ENCODE measurements at places on chromosomes 4 and X.

- DNase-seq = no peak
Observed at GRCh38 chrX:106203315-106203714, 35.2 kb downstream of the PWWP3B start.

- no peak for DNase-seq
Observed at GRCh38 chr4:189510601-189511000, 430.1 kb upstream of the FRG1 start.

GRCh38 chr4:7138223-7139166, 53.8 kb upstream of the SORCS2 start:
- no peak for DNase-seq

- DNase-seq = no peak
Observed at GRCh38 chr4:92455951-92456350, 152.2 kb downstream of the GRID2 start.

DNA sequence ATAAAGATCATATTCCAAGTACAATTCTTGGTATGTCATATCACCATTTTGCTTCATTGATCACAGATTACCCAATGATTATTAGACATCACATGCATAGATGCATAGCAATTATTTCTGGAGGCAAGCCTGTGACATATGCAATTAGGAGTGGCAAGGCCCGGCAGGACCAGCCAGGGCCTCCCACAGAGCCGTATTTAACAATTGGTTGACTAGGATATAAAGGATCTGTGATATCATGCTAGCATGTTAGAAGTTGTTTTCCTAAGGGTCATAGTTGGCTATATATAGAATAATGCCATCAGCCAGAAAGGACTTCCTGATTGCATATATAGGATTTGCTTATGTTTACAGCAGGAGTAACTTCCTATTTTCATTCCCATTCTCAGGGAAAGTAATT, 103.5 kb upstream of the OTUD4 start:
- DNase-seq = no peak

DNA sequence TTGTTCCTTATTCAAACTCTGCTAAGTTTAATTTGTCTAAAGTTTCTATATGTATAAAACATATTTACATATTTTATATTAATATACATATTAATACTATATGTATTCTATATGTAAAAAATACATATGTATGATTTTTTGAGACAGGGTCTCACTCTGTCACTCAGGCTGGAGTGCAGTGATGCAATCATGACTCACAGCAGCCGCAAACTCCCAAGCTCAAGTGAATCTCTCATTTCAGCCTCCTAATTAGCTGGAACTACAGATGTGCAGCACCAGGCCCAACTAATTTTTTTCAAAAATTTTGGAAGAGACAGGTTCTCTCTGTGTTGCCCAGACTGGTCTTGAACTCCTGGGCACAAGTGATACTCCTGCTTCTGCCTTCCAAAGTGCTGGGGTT, 684.9 kb downstream of the TRAM1L1 start:
- no peak for DNase-seq

GRCh38 chrX:114581528-114582263, 2.2 kb upstream of the HTR2C start:
- no peak for DNase-seq

- DNase-seq = no peak
Observed at GRCh38 chr4:109645874-109646710, 57.2 kb downstream of the CASP6 start.

DNA sequence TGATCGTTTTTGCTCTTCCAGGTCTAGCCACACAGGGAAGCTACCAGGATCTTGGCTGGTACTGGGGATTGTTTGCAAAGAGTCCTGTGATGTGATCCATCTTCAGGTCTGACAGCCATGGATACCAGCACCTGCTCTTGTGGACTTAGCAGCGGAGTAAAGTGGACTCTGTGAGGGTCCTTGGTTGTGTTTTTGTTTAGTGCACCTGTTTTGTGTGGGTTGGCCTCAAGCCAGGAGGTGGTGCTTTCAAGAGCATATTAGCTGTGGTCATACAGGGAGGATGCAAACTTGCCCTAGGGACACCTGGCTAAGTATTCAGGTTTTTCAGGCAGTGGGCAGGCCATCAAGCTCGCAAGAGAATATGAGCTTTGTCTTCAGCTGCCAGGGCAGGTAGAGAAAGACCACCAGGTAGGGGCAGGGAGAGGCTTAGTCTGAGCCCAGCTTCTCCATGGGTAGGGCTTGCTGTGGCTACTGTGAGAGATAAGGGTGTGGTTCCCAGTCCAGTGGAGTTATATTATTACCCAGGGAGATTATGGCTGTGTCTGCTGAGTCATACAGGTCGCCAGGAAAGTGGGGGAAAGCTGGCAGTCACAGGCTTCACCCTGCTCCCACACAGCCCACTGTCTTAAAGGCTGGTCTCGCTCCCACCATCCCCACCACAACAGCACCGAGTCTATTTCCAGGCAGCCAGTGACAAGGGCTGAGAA, 293.7 kb downstream of the PCDH18 start:
- DNase-seq = no peak

- no peak for DNase-seq
Observed at GRCh38 chr4:34935739-34936138, 1308.6 kb downstream of the ARAP2 start.

- DNase-seq = no peak
Observed at GRCh38 chr4:60588556-60588955, 611.6 kb upstream of the ADGRL3 start.

- no peak for DNase-seq
Observed at GRCh38 chr4:5710065-5710960, 688 bp upstream of the EVC start.

GRCh38 chr4:79225360-79225759, 100.5 kb downstream of the NAA11 start:
- no peak for DNase-seq

GRCh38 chr4:75229806-75230570, 284.2 kb downstream of the RCHY1 start:
- no peak for DNase-seq

DNA sequence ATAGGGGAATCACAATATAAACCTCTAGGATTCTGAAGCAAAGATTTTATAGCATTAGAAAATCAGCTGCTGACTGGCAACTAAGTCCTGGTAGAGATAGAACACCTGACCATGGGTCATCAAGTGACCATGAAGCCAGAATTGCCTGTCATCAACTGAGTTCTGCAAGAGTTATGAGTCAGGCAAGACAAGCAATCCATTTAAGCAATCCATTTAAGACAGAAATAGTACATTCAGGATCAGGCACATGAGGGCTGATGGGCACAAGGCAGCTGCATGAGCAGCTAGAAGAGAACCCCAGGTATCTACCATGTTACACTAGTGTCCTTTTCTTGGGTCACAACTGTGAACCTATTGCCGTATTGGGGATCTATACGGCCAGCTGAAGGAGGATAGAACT, 98.9 kb downstream of the SPRY1 start:
- DNase-seq = no peak

DNA sequence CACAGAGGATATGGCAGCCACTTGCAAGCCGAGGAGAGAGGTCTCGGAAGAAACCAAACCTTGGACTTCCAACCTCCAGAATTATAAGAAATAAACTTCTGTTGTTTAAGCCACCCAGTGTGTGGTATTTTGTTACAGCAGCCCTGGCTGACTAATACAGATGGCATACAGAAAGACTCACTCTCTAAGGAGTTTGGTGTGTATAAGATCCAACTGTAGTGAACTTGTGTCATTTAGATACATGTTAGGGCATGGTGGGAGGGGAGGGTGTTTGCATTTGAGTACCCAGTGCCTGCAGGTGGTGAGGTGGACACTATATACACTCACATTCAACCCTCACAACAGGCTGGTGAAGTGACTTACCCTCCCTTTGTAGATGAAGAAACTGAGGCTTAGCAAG, 233.2 kb upstream of the KLF3 start:
- no peak for DNase-seq

DNA sequence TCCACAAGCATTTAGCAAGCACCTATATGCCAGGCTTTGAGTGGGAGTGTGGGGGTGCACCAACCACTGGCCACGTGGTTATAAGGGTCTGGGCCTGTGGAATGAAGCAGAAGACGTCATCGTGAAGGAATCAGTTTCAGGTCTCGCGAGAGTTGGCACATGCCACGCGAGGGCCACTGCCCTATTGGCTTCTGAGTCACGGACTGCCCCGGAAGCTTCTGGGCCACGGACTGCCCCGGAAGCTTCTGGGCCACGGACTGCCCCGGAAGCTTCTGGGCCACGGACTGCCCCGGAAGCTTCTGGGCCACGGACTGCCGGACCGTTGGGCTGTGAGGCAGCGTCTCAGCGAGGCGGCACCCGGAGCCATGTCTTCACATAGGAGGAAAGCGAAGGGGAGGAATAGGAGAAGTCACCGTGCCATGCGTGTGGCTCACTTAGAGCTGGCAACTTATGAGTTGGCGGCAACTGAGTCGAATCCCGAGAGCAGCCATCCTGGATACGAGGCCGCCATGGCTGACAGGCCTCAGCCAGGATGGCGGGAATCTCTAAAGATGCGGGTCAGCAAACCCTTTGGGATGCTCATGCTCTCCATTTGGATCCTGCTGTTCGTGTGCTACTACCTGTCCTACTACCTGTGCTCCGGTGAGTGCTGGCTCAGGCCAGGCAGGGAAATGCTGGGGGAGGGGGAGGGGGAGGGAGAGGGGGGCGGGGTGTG, at the start of gene FMR1NB:
FMR1NB (plus strand) TSS at position 300 of the 715 bp plus-strand sequence; CDS start at position 366, 66 bp downstream.
- DNase-seq = no peak

DNA sequence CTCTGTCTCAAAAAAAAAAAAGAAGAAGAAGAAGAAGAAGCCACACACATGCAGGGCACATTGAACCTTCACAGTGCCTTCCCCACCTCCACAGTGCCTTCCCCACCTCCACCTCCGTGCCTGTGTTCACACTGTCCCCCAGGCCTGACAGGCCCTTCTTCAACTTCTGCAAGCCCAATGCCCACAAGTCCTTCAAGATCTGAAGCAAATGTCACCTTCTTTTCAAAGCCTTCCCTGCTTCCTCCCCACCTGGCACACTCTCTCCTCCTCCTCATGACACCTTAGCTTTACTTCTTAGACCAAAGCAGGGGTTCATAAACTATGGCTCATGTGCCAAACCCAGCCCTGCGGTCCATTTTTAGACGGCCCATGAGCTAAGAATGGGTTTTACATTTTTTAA, 19.9 kb downstream of the ELF4 start:
- DNase-seq = no peak

DNA sequence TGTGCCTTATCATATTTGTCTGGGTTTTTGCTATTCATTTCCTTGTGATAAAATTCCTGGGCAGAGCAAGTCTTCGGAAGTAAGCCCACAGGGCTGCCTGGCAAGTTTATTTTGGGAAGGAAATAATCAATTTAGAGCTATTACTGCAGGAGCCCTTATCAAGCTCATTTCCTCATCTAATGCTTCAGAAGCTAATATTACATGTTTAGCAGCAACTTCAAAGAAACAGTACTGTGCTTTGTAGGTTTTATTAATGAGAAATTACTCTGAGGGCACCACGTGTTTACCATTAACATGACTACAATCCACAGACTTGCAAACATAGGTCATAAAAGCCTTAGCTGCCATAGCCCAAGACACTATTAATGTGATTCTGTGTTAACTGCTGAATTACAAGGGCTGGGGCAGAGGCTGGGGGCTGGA, 540.0 kb downstream of the SPRY1 start:
- no peak for DNase-seq

- DNase-seq = no peak
Observed at GRCh38 chr4:40418430-40419230, 83.5 kb downstream of the CHRNA9 start.

GRCh38 chr4:98586962-98587354, 71.5 kb downstream of the TSPAN5 start:
- DNase-seq = no peak

GRCh38 chr4:72383439-72383838, 185.6 kb downstream of the ADAMTS3 start:
- DNase-seq = no peak

- DNase-seq = no peak
Observed at GRCh38 chrX:39472161-39472560, 625.6 kb downstream of the BCOR start.

- DNase-seq = no peak
Observed at GRCh38 chr4:138405934-138406567, 163.9 kb upstream of the SLC7A11 start.

DNA sequence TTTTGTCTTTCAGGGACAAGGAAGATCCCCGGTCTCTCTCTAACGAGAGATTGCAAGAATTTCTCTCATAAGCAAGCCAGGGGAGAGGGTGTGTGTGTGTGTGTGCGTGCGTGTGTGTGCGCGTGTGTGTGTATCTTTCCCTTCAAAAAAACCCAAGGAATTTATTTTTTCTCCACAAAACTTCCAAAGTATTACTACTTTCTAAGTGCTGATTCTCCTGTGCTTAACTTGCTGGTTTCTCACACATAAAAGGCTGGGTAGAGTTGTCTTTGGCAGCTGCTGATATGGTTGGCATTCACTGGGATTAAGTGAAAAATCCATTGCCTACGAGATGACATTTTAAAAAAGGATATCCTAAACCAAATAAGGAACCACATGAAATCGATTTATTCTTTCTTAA, 435.7 kb downstream of the RAPGEF2 start:
- DNase-seq = no peak

DNA sequence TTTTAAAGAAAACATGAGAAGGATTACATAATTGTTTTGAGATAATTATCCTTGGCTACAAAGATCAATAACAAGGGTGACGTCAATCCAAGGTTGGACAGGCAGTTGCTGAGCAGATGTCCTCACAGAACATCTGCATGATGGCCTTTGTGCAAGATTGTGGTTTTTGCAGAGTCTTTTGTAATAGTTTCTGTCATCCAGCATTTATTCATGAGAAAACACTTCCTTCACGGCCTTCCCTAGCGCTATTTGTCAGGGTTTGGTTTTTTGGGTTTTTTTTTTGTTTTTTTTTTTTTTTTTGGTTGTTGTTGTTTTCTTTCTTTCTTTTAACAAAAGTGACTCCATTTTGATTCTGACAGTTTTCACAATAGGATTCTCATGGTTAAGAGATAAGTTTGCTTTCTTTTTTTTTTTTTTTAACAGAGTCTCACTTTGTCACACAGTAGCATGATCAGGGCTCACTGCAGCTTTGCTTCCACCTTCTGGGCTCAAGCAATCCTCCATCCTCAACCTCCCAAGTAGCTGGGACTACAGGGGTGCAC, 31.5 kb upstream of the ELF2 start:
- DNase-seq = no peak

All from vagina (tissue), 2 donors.